H54 (cell line): ENCODE measurements at places on chromosomes 6 and 20.

DNA sequence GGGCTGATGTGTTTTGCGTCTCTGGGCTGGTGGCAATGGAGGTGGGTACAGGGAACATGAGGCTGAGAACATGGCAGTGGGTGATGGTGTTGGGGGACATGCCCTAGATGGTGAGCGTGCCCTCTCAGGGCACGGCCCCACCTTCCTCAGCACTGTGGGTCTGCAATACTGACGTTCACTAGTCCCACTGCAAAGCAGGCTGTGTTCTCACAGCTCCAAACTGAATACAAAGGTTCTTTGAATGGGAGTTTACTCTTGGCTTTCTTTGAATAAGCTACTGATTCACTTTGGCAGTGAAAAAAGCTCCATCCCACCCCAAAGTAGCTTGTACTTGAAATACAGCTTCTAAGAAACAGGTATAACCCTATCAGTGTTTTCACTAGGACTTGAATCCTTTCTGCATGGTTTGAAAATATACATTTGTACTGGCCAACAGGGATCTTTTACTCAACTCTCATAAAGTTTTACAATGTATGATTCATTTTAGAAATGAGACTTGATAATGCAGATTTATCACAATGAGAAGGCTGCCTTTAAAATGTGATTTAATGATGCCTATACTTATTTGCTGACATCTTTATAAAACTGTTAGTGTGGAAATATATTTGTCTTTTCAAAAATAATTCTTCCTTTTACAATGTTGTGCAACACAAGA is 400.7 kb downstream of the ZFAND3 start:
- no peak for DNase-seq

GRCh38 chr6:87261534-87261933 is 60.9 kb upstream of the SMIM8 start:
- no peak for DNase-seq

- DNase-seq, result no peak
Measured at GRCh38 chr6:81900616-81901015, 148.1 kb upstream of the TENT5A start.

- no peak for DNase-seq
Measured at GRCh38 chr6:84353459-84354423, 126.3 kb upstream of the CEP162 start.

- DNase-seq, result no peak
Measured at GRCh38 chr6:52590152-52590891, 13.5 kb upstream of the TRAM2 start.

- no peak for DNase-seq
Measured at GRCh38 chr20:57473246-57474048, 51.5 kb downstream of the CTCFL start.

GRCh38 chr6:21653905-21654304 is 60.4 kb downstream of the SOX4 start:
- DNase-seq, result no peak

DNA sequence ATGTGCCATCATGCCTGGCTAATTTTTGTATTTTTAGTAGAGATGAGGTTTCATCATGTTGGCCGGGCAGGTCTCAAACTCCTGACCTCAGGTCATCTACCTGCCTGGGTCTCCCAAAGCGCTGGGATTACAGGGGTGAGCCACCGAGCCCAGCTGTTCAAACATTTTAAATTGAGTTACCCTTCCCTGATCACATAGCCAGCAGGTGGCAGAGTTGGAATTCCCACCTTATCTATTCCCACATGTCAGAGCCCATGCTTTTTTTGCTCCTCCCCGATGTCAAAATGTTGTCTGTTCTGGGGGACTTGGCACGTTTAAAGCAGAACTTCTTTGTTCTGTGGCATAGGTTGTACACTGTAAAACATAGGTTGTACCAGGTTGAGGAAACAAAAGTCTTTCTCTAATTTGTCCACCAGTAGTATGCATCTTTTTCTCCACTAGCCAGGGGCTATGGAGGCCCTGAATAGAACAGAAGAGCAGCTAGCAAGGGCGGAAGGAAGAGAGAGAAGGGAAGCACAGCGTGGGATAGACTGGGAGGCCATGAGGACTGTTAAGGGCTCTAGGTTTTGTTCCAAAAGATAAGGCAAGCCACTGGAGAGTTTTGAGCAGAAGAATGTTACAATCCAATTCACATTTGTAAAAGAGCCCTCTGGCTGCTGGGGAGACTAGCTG is 7.3 kb upstream of the LBP start:
- no peak for DNase-seq

DNA sequence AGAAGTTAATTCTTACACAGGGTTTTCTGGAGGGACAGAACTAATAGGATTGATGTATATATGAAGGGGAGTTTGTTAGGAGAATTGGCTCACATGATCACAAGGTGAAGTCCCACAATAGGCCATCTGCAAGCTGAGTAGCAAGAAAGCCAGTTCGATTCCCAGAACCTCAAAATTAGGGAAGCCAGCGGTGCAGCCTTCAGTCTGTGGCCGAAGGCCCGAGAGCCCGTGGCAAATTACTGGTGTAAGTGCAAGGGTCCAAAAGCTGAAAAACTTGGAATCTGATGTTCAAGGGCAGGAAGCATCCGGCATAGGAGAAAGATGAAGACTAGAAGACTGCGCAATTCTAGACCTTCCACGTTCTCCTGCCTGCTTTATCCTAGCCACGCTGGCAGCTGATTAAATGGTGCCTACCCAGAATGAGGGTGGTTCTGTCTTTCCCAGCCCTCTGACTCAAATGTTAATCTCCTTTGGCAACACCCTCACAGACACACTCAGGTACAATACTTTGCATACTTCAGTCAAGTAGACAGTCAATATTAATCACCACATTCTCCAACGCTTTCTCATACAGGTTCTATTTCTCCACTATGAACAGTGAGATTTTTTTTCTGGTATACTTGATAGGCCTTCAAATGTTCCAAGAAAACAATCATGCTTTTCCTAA is 357.0 kb downstream of the LAMA2 start:
- DNase-seq, result no peak

- no peak for DNase-seq
Measured at GRCh38 chr6:169237496-169238134, 16.0 kb downstream of the THBS2 start.

GRCh38 chr6:53171605-53172467 is 23.2 kb upstream of the GCM1 start:
- peak; percentile 69 for DNase-seq

DNA sequence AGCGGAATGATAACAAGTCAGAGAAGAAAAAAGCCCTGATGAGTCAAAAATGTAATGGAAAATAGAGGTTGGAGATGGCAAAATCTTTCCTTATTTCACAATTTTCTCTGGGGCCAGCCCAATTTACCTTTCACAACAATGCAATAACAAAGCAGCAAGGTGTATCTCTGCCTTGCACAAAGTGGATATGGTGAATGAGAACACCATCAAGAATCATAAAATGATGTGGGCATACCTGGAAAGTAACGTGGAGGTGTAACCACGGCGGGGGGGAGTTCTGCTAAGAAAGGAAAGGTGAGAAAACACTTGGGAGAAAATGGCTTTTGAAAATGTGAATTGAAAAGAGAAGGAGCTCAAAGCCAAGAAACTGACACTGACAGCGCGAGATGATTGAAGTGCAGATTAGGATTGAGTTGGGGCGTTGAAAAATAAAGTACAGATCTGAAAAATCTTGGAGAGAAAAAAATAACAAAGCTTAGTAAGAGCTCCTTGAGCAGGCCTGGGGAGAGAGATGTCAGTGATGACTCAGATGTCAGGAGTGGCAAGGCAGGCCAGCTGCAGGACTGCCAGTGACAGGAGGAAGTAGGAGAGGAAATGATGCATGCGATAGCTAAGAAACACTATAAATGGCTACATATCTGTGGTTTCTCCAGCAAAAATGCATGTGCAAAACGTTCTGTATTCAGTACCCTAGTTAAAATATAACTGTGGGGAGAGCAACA is 26.2 kb downstream of the ARHGAP18 start:
- DNase-seq, result peak; percentile 54
